ENCODE measurements at places on chromosomes 7 and 10.

DNA sequence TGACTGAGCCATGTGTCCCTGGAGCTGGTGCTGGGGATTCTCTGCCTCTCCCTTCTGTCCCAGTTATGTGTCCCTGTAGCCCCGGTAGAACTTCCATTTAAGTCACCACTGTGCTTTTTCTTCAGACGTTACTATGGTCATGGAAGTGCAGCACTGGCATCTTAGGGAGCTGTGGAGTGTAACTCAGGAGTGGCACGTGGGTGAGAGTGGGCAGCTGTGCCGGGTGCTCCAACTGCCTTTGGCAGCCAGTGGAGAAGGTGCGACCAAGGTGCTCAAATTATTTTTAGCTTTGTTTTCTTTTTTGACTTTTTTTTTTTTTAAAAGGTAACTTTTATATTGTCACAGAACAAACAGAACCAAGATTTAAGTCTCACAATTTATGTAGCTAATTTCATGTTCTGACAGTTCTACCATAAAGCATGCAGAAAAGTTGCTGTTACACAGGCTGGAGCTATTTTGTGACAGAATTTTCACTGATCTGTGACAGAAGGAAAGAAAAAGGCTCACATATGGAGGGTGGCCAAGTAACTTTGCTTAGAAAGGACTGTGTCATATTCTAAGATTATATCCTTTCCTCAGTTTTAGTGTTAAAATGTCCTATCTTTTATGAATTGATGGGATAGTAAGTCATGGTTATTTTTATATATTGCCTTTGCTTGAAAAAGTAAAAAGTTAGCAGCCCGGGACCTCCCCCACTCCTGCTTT is 73.9 kb downstream of the SH2D4B start:
- DNase-seq: no peak

DNA sequence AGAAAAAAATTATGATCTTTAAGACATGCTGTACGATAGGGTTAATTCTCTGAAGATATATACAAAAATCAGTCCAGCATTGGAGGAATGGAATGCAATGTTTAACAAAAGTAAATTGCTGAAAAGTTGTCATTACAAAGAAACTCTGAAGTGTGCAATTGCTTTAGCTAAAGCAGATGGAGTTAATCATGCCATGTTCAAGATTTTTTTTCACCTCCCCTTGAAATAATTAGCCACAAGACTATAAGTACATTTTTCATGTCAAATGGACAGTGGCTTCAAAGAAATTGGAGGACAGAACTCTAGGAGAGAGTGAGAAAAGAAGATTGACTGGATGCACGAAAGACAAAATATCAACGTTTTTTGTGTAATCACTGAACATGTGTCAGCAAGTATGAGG is 63.1 kb upstream of the MEOX2 start:
- DNase-seq: no peak

- no peak for DNase-seq
Measured at GRCh38 chr10:75883081-75884072, 452.0 kb downstream of the LRMDA start.

GRCh38 chr7:155796381-155797261 is 15.6 kb downstream of the SHH start:
- no peak for DNase-seq

DNA sequence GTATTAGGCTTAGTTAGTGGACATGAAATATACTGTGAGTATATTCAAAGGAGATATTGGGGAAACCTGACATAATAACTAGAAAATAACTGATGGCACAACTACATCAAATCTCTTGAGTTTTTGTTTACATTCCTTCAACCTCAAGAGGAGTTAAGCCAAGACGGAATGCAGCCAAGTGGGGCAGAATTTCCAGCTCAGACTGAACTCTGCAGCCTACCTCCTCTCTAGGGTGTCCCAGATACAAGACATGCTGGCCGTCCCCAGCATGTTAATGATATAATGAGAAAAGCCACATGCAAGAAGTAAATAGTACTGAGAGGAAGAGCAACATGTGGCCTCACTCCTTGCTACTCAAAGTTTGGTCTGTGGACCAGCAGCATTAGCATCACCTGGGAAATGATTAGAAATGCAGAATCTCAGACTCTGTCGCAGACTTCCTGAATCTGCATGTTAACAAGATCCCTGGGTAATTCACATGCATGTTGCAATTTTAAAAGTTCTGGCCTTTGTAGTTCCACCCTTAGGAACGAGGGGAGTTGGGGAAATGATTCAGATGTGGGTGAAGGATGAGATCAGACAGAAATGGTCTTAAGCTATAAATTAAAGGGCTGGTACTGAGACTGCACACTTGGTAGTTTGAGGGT is 118.4 kb upstream of the CACUL1 start:
- no peak for DNase-seq

- no peak for DNase-seq
Measured at GRCh38 chr10:20158086-20158485, 341.9 kb downstream of the PLXDC2 start.

DNA sequence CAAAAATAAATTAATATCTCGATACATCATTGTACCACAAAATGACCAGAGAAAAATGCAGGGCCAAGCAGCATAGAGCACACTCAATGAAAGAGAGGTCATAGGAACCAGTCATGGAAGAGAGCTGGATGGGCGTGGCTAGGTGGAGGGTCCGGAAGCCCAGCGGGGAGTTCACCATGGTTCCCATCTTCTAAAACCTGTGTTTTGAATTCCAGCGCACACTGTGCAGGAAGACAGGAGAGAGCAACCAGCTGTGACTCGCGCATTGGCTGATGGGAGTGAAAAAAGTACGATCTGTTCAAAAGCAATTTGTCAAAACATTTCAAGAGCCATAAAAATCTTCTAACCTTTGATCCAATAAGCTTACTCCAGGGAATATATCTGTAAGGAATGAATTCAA is 125.2 kb upstream of the NANOS1 start:
- DNase-seq: no peak

DNA sequence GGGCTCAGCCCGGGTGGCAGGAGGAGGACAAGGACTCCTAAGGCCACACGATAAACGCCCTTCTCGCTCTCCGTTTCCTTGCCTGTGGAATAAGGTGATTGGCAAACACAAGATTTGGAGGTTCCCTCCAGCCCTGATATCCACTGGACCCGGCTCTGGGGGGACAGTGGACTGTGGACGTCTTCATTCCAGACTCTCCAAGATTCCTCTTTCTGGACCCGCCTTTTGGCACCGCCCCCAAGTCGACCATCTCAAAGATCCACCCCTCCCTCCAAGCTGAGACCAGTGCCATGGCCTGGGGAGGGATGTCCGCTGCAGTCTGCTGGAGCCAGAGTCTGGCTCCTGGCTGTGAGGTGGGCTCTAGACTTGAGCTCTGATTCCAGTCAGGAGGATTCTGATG is 23.6 kb downstream of the ZNF783 start:
- DNase-seq: no peak

GRCh38 chr7:127918130-127918529 is 113.1 kb downstream of the LRRC4 start:
- DNase-seq: no peak

GRCh38 chr7:32218741-32219288 is 148.6 kb upstream of the PDE1C start:
- no peak for DNase-seq

DNA sequence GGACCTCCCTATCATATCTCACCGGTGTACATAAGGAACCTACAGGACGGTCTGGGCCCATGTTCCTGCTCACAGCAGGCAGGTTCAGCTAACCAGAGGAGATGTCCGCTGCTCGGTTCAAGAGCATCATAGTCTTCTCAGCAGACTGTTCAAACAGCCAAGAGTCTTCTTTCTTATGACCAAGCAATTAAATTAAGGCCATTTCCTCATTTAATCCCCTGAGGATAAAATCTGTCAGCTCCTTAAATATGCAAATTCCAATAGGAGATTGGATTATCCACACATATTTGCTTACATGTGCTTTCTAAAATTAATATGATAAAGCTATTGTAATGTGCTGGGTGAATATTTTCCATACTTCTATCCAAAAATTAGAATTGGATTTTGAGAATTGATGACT is 59.7 kb downstream of the LMBR1 start:
- no peak for DNase-seq

DNA sequence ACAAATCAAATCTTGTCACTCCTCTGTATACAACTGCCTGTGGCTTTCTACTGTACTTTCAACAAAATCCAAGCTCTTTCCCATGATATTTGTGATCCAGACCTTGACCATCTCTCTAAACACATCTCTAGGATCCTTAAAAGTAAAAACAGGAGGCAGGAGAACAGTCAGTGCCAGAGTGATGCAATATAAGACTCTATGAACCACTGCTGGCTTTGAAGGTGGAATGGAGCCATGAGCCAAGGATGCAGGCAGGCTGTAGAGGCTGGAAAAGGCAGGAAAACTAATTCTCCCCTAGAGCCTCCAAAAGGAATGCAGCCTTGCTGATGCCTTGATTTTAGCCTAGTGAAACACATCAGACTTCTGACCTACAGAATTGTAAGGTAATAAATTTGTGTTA is 45.5 kb upstream of the LRRN3 start:
- no peak for DNase-seq

- no peak for DNase-seq
Measured at GRCh38 chr10:52775132-52775647, 2.6 kb upstream of the MBL2 start.

All from HFF-Myc (cell line).